ENCODE measurements at places on chromosomes 7 and 10. TPM values are rescaled to one million over a fixed set of nuclear protein-coding genes. Genes with fewer than 3 reads are reported as not detected.

GRCh38 chr7:129013048-129013724 is 41.7 kb downstream of the TNPO3 start:
- H3K4me1 ChIP-seq, result peaks cover 16% of the 10 kb centered on the region
- peaks cover 59% of the 10 kb centered on the region for H3K36me3 ChIP-seq
- no peak overlapping the region for H3K27ac ChIP-seq
- H3K4me3 ChIP-seq, result no peak overlapping the region

- H3K4me1 ChIP-seq, result no peaks in the 10 kb centered on the region
- no peak for DNase-seq
- H3K27ac ChIP-seq, result no peak overlapping the region
- peaks cover 24% of the 10 kb centered on the region for H3K27me3 ChIP-seq
- no peak overlapping the region for H3K4me3 ChIP-seq
- no peaks in the 10 kb centered on the region for H3K36me3 ChIP-seq
Observed at GRCh38 chr10:11058965-11059364, 41.3 kb downstream of the CELF2 start.

GIMAP1 gene
- 20.2 TPM for total RNA-seq

DNA sequence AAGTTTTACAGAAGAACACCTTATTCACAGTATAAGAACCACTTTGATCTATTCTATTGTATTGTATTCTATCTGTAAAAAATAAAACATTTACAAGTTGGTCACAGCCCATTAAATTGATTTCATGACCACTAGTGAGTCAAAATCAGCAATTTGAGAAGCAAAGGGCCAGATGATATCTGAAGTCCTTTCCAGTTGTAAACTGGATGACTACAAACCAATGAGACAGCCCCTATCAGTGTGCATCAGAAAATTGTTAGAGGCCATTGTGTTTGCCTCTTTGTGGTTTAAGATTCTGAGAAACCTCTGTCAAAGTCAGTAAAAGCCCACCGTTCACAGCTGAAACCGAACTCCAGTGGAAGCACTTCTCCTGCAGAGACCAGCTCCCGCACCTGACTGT is 54.8 kb downstream of the TBXAS1 start:
- H3K36me3 ChIP-seq, result no peaks in the 10 kb centered on the region
- DNase-seq, result no peak
- H3K27ac ChIP-seq, result no peak overlapping the region
- H3K27me3 ChIP-seq, result peaks cover 10% of the 10 kb centered on the region

WEE2 gene
- total RNA-seq, result not detected

DNA sequence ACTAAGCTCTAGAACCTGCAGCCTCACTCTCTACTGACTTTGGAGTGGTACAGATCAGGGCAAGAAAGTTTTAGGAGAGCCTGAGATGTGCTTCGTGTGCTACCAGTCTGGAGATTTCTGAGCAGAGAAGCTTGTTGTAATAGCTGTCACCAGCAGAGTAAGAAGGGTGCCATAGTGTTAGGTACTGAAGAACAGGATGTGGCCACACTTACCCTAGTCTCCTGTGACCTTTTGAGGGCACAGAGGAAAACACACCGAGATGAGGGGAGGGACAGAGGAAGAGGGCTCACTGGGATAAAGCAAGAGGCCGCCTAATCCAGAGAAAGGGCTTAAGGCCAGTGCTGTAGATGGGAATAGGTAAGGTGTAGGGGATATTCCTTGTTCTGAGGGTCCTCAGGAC is 146.2 kb upstream of the MTPN start:
- no peak overlapping the region for H3K27ac ChIP-seq
- no peaks in the 10 kb centered on the region for H3K4me1 ChIP-seq
- no peak for DNase-seq
- no peak overlapping the region for H3K4me3 ChIP-seq
- no peaks in the 10 kb centered on the region for H3K36me3 ChIP-seq

TRIM74 gene
- total RNA-seq, result 1.4 TPM

- no peak overlapping the region for H3K4me3 ChIP-seq
- peaks cover 2% of the 10 kb centered on the region for H3K27me3 ChIP-seq
- no peaks in the 10 kb centered on the region for H3K4me1 ChIP-seq
- no peak for DNase-seq
- no peaks in the 10 kb centered on the region for H3K36me3 ChIP-seq
Observed at GRCh38 chr7:34900891-34901513, 136.3 kb downstream of the DPY19L1 start.

DNA sequence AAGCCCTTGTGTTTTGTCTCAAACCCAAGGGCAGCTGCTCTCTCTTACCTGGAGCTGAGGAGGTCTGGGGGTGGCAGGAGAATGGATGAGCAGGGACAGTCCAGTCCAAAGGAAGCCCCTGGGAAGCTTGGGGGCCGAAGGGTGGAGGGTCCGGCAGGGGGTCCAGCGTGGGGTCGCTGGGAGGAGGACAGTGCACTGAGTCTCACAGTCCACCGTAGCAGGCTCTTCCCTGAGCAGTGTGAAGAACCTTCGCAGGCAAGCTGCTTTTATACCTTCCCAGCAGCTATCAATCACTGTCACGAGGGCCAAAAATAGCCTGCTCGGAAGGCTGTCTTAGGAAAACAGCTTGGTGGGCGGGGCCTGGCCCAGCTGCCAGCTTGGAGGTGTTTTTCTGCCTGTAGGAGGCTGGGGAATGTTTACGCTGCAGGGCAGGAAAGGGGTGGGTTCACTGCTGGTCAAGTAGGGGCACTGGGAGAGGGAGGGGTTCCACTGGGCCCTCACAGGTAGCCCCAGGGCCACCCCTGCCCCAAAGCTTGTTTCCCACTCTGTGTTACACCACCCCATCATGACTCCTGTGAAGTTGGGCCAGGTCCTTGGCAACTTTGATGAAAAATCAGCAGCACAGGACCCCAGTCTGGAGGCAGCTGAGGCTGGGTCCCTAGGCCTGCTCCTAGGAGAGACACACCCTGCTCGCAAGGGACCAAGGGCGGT is at the start of gene DEPP1:
DEPP1 (minus strand) TSS at position 240 of the 711 bp plus-strand sequence. CDS start 779 bp downstream, outside the sequence.
- no peak within 1 kb of the TSS for H3K27ac ChIP-seq
- peaks cover 25% of the 10 kb centered on the region for H3K4me1 ChIP-seq
- no peak within 1 kb of the TSS for H3K4me3 ChIP-seq
- H3K27me3 ChIP-seq, result no peaks in the 10 kb centered on the region

DNA sequence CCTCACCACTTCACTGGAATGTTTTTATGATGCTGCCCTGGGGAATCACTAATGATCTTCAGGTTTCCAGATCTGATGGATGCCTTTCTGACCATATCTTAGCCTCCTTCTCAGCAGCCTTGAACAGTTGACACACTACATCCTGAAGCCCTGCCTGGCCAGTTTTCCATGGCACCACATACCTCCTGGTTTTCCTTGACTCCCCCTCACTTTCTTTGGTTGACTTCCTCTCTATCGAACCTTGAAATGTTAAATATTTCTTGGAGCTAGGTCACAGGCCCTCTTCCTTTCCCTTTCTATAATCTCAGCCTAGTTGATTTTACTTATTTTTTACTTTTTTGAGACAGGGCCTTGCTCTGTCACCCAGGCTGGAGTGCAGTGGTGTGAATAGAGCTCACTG is 108.8 kb upstream of the CDK1 start:
- H3K27ac ChIP-seq, result no peak overlapping the region

SLC39A12 gene
- total RNA-seq, result not detected
